ENCODE measurements at places on chromosomes 3 and 15.

DNA sequence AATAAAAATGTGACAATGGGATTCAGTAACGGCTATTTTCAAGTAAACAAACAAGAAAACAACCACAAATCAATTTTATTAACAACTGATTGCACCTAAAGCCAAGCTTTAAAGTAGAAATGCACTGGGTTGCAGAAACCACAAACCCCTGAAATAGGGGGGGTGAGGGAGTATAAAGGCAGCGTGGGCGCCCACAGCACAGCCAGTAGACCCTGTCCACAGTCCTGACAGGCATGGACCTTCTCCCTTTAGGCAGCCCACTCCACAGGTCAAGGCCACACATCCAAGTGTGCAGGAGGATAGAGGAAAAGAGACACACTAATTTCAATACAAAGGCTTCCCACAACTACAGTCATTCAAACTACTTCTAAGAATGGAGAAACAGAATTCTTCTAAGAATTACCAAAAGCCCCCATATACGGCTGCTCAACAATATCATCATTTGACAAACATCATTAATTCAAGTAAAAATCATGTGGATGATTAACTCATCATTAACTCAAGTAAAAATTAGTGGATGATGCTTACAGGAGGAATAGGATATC is 48.7 kb downstream of the CHSY1 start:
- no peak for DNase-seq

GRCh38 chr3:84961521-84962255 is 2.9 kb downstream of the CADM2 start:
- DNase-seq, result no peak

- DNase-seq, result no peak
Measured at GRCh38 chr15:93046721-93047120, 42.3 kb downstream of the RGMA start.

GRCh38 chr3:98406034-98406433 is 15.6 kb downstream of the OR5K3 start:
- no peak for DNase-seq

GRCh38 chr15:29127506-29128430 is 141.9 kb downstream of the NSMCE3 start:
- DNase-seq, result no peak

GRCh38 chr3:134677987-134678308 is 27.1 kb upstream of the KY start:
- no peak for DNase-seq

GRCh38 chr3:155745795-155746550 is 1.1 kb upstream of the PLCH1 start:
- no peak for DNase-seq

DNA sequence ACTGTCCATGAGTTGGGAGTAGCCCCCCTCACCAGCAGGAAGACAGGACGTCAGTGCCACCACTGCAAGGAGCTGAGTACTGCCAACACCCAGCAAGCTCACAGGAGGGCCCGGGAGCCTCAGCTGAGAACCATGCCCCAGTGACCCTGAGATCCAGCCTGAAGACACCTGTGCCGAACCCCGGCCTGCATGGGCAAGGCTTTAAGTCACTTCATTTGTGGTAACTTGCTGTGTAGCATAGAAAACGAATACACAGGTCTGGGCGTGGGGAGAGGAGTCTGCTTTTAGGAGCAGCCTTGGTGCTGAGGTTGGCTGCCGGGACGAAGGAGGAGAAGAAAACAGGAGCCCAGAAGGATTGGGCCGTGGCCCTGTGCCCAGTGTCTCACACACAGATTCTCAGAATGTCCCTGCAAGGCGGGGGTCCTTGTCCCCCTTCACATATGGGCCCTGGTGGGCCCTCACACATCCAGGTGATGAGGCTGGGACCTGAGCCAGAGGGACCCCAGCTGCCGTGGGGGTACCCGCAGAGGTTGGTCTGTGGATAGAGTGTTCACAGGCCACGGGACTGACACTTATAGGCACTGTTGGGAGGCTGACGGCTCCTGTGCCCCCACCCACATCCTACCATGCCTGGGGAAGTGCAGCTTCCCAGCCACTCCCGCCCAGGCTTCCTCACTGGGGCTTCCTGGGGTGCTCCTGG is 85.3 kb downstream of the PLXNA1 start:
- no peak for DNase-seq

- DNase-seq, result no peak
Measured at GRCh38 chr3:161401389-161401788, 30.1 kb upstream of the SPTSSB start.

GRCh38 chr3:60461267-60461666 is 790.0 kb downstream of the FHIT start:
- no peak for DNase-seq

DNA sequence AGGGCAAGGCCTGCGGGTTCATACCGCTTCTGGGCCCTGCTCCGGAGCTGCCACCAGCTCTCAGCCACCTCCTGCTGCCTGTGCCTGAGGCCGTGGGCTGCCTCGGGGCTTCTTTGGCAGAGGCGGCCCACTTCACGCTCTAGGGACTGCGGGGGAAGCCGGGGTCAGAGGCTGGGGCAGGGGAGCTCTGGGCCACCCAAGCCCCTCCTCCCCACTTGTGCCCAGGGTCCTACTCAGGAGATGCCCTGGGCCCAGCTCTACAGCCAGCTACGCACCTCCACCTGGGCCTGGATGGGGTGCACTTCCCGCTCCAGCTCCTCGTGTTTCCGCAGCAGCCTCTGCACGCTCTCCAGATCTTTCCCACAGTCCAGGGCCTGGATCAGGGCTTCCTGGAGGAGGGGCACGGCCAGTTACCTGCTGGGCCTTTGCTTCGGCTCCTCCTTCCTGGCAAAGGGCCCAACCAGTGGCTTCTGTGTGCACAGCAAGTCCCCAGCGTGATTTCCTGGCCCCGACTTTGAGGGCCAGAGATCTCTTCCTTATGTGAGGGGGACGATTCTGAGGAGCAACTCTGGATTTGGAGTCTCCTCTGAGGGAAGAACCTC is 24.0 kb downstream of the PLA2G4B start:
- DNase-seq, result no peak
